Ammon's horn (tissue), 1 donor: ENCODE measurements at places on chromosomes 16 and 17.

GRCh38 chr17:59361916-59362810 is 30.7 kb downstream of the YPEL2 start:
- peak; percentile 48 for DNase-seq

DNA sequence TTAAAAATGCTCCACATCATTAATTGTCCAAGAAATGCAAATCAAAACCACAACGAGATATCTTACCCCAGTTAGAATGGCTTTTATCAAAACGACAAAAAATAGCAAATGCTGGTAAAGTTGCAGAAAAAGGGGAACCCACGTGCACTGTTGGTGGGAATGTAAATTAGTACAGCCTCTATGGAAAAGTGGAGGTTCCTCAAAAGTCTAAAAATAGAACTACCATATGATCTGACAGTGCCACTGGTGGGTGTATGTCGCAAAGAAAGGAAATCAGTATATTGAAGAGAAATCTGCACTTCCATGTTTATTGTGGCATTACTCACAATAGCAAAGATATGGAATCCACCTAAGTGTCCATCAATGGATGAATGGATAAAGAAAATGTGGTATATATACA is 38.2 kb upstream of the ZFHX3 start:
- no peak for DNase-seq

GRCh38 chr16:23902034-23902747 is 66.4 kb downstream of the PRKCB start:
- no peak for DNase-seq

- no peak for DNase-seq
These were observed 236.6 kb downstream of the SNX29 start for GRCh38 chr16:12213180-12213579.

GRCh38 chr17:51250314-51250840 is 9.5 kb downstream of the MBTD1 start:
- DNase-seq, result no peak

DNA sequence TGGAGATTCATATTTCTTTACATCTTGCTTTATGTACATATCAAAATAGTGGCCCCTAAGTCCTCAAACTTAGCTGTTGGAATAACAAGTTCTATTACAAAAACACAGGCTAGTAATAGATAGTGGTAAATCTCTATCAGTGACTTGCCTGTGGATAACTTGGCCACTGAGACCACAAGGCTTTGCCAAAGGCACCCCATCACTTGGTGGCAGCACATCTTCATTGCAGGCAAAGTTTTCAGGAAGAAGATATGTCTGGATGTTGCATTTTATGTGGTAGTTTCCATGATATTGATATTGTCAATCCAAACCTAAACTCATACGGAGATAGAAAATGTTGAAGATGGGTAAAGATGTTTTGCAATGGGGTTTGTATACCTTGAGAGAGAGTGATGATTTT is 58.5 kb downstream of the KNOP1 start:
- DNase-seq, result peak; percentile 67

GRCh38 chr16:30949650-30950515 is 1.0 kb downstream of the ORAI3 start:
- peak; percentile 64 for DNase-seq

- no peak for DNase-seq
These were observed 102.8 kb upstream of the CCL1 start for GRCh38 chr17:34465789-34466188.

- no peak for DNase-seq
These were observed 144.0 kb downstream of the SOX9 start for GRCh38 chr17:72264682-72265405.

- no peak for DNase-seq
These were observed 7.9 kb upstream of the GSDMA start for GRCh38 chr17:39954876-39955275.

DNA sequence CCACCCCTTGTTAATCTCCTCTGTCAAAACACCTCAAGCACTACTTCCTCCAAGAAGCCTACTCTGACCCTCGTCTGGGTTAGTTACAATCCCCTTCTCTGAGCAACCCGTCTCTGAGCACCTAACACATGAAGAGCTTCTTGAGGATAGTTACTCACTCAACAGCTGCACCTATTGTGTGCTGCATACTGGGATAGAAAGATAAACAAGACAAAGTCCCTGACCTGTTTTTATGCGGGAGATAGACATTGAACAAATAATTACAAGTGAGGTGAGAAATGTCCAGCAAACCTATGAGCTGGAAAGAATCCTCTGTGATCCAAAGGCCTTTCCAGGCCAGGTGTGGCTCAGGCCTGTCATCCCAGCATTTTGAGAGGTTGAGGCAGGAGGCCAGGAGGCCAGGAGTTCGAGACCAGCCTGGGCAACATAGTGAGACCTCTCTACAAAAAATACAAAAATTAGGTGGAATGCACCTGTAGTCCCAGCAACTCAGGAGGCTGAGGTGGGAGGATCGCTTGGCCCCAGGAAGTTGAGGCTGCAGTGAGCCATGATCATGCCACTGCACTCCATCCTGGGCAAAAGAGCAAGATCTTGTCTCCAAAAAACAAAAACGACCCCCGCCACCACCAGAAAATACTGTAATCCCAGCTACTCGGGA is 5.5 kb upstream of the ZNF771 start:
- DNase-seq, result no peak

DNA sequence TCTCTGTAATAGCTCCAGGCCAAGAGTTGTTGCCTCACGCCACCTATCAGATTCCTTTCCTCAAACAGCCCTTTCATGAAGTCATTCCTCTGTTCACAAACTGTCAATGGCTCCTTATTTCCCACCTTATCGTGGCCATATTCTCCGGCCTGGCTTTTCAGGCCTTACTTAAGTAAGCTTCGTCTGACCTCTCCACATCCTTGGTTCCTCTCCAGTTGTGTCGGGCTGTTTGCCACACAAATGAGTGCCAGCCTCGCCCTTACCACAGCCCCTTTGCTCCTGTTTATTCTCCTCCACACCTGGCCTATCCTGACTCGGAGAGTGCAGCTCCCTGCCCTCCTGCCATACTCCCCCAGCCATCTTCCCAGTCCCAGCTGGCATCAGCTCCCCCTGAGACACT is 2.0 kb downstream of the TP53I13 start:
- peak; percentile 9 for DNase-seq

DNA sequence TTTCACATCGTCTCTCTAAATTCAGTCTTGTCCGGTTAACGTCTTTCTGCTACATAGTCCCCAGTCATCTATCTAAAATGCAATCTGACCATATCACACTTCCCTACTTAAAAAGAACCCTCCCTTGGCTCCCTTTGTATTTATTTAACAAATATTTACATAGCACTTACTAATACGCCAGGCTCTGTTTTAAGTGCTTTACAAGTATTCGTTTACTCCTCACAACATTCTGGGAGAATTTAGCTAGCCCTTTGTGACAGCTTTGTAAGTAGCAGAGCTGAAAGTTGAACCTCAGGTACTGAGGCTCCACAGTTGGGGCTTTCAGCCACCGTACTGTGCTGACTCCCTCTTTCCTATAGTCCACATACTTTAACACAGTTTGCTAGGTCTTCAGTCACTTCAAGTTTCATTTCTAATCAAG is 9.2 kb downstream of the PAFAH1B1 start:
- DNase-seq, result no peak

DNA sequence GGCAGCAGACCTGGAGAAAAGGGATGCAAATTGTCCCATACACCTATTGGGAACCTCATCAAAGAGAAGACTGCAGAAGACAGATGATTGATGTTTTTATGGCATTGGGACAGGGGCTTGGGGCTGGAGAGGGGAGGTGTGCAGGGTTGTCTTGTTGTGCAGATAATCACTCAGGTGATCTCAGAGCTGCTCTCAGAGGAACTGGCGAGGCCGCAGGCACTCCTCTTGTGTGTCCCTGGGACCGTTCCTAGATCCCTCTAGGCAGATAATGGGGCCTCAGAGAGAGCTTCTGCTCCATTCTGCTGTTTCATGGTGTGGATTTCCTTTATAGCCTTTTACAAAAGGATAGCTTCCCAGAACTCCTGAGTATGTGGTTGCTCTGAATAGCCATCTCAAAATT is 1.6 kb downstream of the RNF213 start:
- no peak for DNase-seq

DNA sequence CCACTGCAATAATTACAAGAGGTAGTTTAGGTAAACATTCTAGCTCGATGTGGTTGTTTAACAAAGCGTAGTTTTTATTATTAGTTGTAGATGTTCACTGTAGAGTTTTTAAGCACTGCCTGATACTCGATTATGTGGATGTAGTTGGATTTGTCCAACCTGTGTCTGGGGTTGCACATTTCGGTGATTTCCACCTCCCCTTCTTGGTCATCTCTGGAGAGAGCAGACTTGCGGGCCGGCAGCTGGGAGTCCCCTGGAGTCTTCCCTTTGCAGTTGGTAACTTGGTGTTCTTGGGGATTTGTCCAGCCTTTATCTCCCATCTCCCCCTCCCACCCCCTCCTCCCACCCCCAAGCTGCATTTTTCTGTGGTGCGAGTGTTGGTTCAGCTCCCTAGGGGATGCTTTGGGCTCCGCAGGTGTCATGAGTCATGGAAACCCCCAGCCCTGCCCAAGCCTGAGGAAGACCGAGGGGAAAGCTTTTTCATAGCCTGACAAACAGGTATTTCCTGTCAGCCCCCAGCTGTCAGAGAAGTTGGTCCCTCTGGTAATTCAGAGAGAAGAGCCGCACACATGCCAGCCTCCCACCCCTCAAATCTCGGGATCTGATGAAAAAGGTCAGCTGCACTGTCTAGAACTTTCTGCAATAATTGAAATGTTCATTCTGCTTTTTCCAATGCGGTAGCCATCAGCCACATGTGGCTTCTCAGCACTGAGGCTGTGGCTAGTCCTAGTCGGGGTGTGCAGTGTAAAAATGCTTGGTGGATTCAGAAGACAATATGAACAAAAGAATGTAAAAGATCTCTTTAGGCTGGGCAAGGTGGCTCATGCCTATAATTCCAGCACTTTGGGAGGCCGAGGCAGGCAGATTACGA is 50.3 kb downstream of the KSR1 start:
- no peak for DNase-seq

- DNase-seq, result peak; percentile 68
These were observed at the start of gene ITPRIPL2 for GRCh38 chr16:19113577-19114358. TSS of gene ITPRIPL2 (plus strand) at chr16:19113964. CDS start at chr16:19114462, 498 bp downstream.

GRCh38 chr17:49866019-49866380 is 18.1 kb upstream of the TAC4 start:
- DNase-seq, result no peak

GRCh38 chr17:17876959-17877528 is 40.3 kb upstream of the SREBF1 start:
- DNase-seq, result no peak

DNA sequence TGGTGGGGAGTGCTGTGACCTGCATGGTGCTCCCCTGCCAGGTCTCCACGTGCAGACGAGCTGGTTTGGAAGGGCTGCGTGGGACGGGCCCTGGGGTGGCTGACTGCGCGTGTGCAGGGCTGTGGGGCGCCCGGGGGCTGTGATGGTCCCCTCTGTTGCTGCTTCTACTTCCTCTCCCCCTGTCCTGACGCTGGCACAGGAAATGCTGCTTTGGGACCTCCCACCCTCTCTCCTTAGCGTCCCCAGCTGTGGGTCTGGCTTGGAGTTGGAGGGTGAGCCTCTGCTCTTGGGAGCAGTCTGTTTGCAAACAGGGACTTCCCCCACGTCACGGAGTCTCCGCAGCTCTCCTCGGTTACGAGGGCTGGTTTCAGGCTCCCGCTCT is 35.2 kb downstream of the TSC2 start:
- no peak for DNase-seq

DNA sequence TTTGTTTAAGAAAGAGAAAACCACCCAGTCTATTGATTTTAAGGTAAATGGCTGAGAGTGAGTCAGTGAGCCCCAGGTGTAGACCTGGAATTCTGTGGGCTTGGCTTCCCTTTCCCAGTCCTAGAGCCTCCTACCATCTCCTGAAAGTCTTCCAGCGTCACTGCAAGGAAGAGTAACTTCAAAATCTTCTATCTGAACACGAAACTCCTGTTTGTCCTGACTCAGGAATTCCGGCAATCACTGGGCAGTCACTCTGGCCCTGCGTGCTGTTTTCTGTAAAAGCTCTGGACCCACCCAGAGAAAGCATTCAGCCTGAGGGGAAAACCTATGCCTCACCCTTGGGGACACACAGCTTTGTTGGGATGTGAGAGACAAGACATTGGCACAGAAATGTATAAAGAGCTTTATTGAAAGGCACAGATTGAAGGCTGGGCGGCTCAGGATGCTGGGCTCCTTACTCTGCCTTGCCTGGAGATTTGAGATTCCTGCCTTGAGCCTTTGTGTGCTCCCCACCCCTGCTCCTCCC is 15.9 kb downstream of the MINK1 start:
- DNase-seq, result no peak

- DNase-seq, result no peak
These were observed 24.9 kb upstream of the CDC42EP4 start for GRCh38 chr17:73336408-73337329.

DNA sequence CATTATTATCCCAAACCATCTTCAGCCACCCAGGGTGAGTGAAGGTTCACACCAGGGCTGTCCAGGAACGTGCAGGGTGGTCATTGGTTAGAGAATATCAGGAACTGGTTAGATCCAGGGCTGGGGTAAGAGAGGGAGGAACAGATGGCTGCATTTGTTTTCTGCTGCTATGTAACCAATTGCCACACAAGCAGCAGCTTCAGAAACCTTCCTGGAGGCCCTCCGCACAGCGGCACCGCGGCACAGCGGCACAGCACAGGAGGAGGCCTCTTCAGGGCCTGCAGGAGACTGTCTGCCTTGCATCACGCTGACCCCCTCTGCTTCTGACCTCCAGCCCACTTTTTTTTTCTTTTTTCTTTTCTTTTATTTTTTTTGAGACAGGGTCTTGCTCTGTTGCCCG is 86.1 kb downstream of the KCNJ12 start:
- peak; percentile 25 for DNase-seq

GRCh38 chr16:79062821-79063220 is 537.7 kb downstream of the MAF start:
- DNase-seq, result no peak

DNA sequence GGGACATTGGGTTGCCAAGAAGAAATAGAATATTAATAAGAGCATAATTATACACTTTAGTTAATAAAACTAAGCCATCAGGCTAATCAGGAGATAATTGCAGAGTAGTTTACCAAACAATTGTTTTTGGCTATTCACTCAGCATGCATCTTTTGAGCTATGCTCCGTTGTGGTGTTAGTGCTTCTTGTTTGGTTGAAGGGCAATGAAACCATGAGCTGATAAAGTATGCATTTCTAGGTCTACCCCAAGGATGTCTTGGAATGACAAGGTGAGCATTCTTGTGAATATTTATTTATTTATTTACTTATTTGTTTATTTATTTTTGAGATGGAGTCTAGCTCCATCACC is 6.4 kb downstream of the HLF start:
- no peak for DNase-seq

GRCh38 chr16:88502776-88503280 is 49.7 kb downstream of the ZFPM1 start:
- no peak for DNase-seq

DNA sequence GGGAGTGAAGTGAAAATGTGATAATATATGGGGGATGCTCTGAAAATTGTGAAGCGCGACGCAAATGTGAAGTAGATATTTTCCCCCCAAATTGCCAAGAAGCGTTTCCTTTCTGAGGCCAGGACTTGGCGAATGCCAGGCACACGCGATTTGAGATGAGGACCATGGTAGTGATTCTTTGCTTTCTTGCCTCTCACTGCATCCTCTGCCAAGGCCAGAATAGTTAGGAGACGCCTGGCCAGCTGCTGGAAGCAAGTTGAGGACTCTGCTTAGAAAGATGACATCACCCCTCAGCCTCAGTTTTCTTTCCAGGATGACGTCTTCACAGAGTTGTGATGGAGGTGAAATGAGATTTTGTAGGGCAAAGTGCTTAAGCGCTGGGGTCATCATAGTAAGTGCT is 25.9 kb downstream of the PIPOX start:
- DNase-seq, result no peak

GRCh38 chr16:81449899-81450608 is 5.4 kb downstream of the CMIP start:
- no peak for DNase-seq
